Omental fat pad (tissue), 4 donors: ENCODE measurements at places on chromosomes 2 and 18. TPM values are rescaled to one million over a fixed set of nuclear protein-coding genes. Genes with fewer than 3 reads are reported as not detected.

Gene RASGRP3
- 11.8 TPM for total RNA-seq

GRCh38 chr2:27572439-27572838 lies 10.4 kb upstream of the ZNF512 start:
- no peak for DNase-seq

GRCh38 chr18:2303517-2304238 lies 267.6 kb downstream of the METTL4 start:
- DNase-seq = no peak

- no peak for DNase-seq
These were observed 19.1 kb upstream of the BCL2L11 start for GRCh38 chr2:111101592-111101991.

GRCh38 chr2:8629402-8629801 lies 52.5 kb upstream of the ID2 start:
- no peak for DNase-seq

GRCh38 chr2:77652499-77652898 lies 130.3 kb upstream of the LRRTM4 start:
- DNase-seq = no peak

DNA sequence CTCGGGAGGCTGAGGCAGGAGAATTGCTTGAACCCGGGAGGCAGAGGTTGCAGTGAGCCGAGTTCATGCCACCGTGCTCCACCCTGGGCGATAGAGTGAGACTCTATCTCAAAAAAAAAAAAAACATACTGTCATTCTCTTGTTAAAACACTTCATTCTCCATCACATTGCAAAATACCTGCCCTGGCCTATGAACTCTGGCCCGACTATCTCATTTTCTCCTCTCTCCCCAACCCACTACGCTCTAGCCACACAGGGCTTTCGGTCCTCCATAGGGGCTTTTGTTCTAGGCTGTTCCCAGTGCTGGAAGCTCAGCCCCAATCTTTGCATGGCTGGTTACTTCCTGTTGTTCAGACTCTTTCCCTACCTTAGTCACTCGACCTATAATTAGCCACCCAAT lies 10.3 kb downstream of the CEP76 start:
- no peak for DNase-seq

GRCh38 chr2:15756011-15756550 lies 164.4 kb downstream of the DDX1 start:
- no peak for DNase-seq

DNA sequence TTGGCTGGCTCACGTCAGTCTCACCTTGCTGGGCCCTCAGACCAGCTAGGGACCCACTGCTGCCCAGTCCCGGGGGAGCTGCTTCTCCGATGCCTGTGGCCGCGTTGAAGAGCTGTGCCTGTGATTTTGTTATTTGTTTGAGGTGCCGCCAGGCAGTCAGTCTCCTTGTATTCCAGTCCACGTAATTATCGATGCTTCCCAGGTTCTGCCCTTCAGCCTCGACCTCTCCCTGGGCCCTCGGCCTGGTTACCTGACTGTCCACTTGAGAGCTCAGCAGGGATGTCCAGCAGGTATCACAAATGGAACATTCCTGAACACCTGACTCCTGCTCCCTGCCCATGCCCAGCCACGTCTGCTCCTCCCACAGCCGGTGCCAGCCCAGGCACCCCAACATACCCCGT lies 195.9 kb upstream of the HS6ST1 start:
- DNase-seq = no peak

GRCh38 chr2:115386465-115386864 lies 944.0 kb downstream of the DPP10 start:
- no peak for DNase-seq

DNA sequence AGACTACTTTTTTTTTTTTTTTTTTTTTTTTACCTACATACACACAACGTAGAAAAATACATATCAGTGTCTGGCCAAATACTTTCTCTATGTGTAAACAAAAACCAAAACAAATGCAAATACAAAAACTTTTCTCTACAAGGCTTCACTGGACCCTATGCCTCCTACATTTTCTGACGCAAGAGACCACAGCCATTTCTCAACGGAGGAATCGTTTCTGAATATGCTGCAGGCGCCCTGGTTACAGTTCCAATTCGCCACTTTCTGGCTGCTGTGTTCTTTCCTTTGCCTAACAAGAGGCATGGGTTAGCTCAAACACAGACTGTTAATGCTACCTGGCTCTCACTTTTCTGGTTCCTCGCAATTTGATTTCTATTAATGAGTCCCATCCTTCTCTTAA lies 96.4 kb downstream of the EPB41L3 start:
- no peak for DNase-seq
